ENCODE measurements at places on chromosomes 1 and 21.

DNA sequence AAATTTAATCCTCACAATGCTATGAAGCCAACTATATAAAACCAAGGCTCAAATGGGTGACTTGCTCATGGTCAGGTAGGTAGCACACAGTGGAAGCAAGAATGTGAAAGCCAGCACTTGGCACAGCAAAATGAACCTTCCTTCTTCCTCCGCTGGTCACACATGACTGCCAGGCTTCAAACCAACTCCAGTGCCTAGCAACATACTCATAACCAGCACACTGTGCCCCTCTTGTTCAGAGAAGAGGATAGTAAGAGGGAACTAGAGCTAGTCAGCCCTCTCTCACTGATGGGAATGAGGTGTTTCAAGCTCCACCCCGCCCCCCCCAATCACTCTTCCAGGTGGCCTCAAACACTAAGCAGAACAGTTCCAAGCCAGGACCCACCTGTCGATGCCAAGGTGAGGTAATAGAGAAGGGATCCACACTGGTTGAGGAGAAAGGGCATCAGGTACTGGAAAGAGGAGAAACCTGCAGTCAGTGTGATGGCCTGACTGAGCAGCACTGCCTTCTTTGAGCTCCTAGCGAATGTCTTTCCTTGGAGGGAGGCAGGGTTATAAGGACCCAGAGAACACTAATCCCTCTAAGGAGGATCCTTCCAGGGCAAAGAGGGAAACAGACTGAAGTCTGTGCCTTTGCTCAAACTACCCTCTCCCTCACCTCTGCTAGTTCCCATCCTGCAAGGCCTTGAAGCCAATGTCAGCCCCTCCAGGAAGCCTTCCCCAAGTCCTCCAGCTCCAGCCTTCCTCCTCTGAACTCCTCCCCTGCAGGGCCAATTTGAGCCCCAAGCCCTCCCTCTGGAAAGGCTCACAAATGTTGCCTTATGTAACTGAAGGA, 1.2 kb downstream of the TMEM234 start:
- DNase-seq: no peak
- H3K36me3 ChIP-seq: peaks cover 46% of the 10 kb centered on the region
- H3K27me3 ChIP-seq: no peaks in the 10 kb centered on the region
- H3K4me1 ChIP-seq: peaks cover 34% of the 10 kb centered on the region
- peak overlapping the region; percentile 59 for H3K4me3 ChIP-seq

GRCh38 chr1:215146240-215146975, 63.9 kb downstream of the KCNK2 start:
- H3K36me3 ChIP-seq: no peaks in the 10 kb centered on the region
- H3K4me3 ChIP-seq: no peak overlapping the region
- H3K4me1 ChIP-seq: no peaks in the 10 kb centered on the region
- no peak overlapping the region for H3K27ac ChIP-seq
- no peak for DNase-seq

GRCh38 chr1:61082311-61083012, at the start of gene NFIA:
TSS of gene NFIA (plus strand) at chr1:61082561.
- peaks cover 64% of the 10 kb centered on the region for H3K4me1 ChIP-seq
- peak within 1 kb of the TSS; percentile 74 for H3K4me3 ChIP-seq
- peak within 1 kb of the TSS; percentile 94 for H3K27ac ChIP-seq
- no peaks in the 10 kb centered on the region for H3K36me3 ChIP-seq
- no peak for DNase-seq

DNA sequence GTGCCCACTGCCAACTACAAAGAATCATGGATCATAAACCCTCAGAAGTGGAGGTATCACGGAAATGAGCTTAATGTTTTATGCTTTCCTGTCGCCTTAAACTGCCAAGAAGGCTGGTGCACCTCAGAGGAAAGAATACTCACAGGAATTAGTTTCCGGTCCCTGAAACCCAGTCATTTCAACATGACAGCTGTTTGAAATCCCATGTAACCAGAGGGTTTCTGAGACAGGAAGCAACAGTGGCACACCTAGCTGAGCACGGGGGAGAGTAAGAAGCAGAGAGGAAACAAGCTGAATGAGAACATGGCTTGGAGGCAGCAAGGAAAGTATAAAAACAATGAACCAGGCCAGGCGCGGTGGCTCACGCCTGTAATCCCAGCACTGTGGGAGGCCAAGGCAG, 3.9 kb downstream of the JAK1 start:
- peaks cover 47% of the 10 kb centered on the region for H3K4me1 ChIP-seq
- H3K27me3 ChIP-seq: no peaks in the 10 kb centered on the region
- H3K36me3 ChIP-seq: no peaks in the 10 kb centered on the region
- H3K27ac ChIP-seq: no peak overlapping the region
- DNase-seq: no peak

- no peaks in the 10 kb centered on the region for H3K4me1 ChIP-seq
- no peak overlapping the region for H3K4me3 ChIP-seq
- DNase-seq: no peak
- H3K36me3 ChIP-seq: no peaks in the 10 kb centered on the region
- peaks cover 25% of the 10 kb centered on the region for H3K27me3 ChIP-seq
- no peak overlapping the region for H3K27ac ChIP-seq
Measured at GRCh38 chr1:3197781-3198316, 128.8 kb downstream of the PRDM16 start.

DNA sequence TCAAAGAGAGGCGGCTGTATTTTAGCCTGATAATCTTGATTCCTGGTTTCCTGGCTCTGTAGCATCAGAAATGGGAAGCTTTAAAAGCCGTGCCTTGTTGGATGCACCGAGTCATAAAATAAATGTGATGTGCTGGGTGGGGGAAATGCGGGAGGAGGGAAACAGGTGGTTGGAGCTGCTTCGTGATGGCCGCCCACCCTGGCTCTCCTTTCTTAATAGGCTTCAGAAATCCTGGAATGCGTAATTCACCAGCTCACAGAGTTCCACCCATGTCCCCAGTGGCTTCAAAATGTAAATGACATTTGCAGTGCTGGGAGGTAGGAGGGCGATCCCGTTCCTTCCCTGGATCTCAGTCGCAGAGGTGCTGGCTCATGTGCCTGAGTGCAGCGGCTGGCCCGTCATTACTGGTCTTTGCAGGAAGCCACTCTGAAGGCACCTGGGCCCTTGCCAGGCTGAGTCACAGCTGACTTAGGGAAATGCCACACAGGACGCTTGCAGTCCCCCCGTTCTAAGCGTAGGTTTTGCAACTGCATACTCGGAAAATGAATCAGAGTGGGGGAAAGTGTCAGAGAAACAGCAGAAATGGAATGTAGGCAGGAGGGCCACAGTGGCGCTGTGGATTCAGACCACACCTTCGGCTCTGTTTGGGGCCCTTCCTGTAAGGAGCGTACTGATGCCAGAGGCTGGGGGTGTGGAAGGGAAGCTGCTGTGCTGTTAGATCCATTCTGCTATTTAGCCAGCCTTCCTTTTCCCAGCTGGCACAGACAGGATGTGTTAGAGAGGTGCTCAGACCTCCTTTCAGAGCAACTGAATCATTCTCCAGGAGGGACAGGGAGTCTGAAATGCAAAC, 37.6 kb downstream of the GALNT2 start:
- peak; percentile 98 for DNase-seq
- H3K4me1 ChIP-seq: peaks cover 34% of the 10 kb centered on the region
- H3K36me3 ChIP-seq: no peaks in the 10 kb centered on the region
- peak overlapping the region; percentile 66 for H3K27ac ChIP-seq
- peak overlapping the region; percentile 3 for H3K4me3 ChIP-seq

DNA sequence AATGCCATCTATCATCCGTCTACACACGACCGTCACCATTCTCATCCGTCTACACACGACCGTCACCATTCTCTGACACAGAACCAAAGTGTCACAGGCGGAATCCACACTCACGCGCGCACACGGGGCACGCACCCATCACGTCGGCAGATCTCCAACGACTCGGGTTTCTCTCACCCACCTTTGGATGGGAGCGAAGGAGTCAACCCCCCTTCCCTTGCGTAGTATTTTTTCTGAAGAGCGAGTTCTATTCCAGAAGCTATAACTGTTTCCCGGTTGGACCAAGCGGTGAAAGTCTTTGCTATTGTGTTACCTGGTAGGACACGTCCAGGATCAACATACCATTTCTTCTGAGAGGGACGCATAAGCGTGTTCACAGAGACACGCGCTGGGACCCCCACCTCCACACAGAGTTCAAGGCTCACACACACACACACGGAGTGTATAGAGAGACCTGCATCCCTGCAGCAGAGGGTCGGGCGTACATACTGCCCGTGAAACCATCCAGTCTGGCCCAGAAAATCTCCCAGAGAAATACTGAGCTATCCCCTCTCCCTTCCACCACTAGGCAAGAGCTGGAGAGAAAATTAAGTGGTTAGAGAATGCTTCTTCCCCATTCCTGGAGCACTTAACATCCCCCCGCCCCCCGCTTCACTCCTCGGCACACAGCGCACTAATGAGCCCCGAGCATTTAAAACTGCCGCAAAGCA, 741 bp downstream of the DUSP10 start:
- no peaks in the 10 kb centered on the region for H3K27me3 ChIP-seq
- H3K4me3 ChIP-seq: peak overlapping the region; percentile 82
- DNase-seq: peak; percentile 68
- peaks cover 3% of the 10 kb centered on the region for H3K36me3 ChIP-seq
- H3K27ac ChIP-seq: peak overlapping the region; percentile 94

DNA sequence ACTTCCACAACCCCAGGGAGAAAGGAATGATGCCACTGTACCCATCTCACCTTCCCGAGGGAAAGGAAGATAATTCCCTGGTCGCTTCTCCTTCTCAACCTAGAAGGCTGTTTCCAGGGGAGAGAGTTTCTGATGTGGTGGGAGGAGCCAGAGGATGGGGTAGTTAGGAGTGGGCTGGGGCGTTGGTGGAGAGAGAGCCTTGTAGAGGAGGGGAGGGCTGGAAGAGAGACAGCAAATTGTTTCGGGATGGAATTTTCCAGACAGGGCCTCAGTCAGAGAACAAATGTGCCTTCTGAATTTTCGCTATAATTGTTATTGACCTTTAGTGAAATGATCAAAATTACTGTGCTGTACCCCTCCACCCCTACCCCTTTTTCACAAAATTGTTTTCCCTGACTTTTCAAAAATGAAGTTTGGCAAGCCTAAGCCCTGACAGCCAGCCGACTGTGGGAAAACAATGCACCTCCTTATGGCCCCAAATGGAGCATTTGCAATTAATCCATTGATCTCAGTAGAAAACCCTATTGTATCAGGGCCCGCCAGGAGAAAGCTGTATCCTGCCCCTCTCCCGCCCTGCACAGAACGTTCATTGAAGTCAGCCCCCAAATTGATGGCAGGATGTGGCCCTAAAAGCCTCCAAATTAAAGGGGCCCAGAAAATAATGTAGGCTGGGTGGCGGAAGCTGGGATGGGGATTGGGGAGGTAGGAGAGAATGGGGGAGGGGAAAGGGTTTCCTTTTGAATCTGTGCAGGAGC, 69.1 kb upstream of the JUN start:
- no peak overlapping the region for H3K27ac ChIP-seq
- peaks cover 10% of the 10 kb centered on the region for H3K4me1 ChIP-seq
- no peak overlapping the region for H3K4me3 ChIP-seq

GRCh38 chr1:19081218-19081893, 124.9 kb upstream of the IFFO2 start:
- no peaks in the 10 kb centered on the region for H3K27me3 ChIP-seq
- peaks cover 65% of the 10 kb centered on the region for H3K4me1 ChIP-seq
- DNase-seq: no peak
- H3K4me3 ChIP-seq: peak overlapping the region; percentile 43
- H3K36me3 ChIP-seq: peaks cover 74% of the 10 kb centered on the region
- H3K27ac ChIP-seq: peak overlapping the region; percentile 86

DNA sequence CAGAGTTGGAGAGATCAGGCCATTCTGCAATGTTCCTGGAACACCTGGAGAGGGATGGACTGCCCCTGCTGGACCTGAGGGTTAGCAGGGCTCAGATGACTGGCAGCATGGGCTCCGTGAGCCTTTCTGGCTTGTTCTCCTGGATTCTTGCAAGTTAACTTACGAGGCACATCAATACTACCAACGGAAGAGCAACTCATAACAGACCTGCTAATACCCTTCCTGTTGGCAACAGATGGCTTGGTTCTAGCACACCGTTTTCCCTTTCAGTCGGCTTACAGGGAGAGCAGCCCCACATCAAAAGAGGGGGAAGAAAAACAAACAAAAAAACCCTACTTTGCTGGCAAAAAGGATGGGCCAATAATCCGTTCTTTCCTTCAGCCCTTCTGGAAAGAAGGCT, 47.9 kb downstream of the SLC66A1 start:
- peak overlapping the region; percentile 28 for H3K27ac ChIP-seq
- H3K27me3 ChIP-seq: no peaks in the 10 kb centered on the region
- H3K36me3 ChIP-seq: peaks cover 27% of the 10 kb centered on the region
